ENCODE measurements at places on chromosomes 5 and 9. TPM values are rescaled to one million over a fixed set of nuclear protein-coding genes. Genes with fewer than 3 reads are reported as not detected.

GRCh38 chr5:174732036-174733020 lies 7.9 kb downstream of the MSX2 start:
- DNase-seq: no peak

C8G gene
- total RNA-seq: not detected

SPAG8 gene
- total RNA-seq: 0.72 TPM

PCDHB4 gene
- not detected for total RNA-seq

DNA sequence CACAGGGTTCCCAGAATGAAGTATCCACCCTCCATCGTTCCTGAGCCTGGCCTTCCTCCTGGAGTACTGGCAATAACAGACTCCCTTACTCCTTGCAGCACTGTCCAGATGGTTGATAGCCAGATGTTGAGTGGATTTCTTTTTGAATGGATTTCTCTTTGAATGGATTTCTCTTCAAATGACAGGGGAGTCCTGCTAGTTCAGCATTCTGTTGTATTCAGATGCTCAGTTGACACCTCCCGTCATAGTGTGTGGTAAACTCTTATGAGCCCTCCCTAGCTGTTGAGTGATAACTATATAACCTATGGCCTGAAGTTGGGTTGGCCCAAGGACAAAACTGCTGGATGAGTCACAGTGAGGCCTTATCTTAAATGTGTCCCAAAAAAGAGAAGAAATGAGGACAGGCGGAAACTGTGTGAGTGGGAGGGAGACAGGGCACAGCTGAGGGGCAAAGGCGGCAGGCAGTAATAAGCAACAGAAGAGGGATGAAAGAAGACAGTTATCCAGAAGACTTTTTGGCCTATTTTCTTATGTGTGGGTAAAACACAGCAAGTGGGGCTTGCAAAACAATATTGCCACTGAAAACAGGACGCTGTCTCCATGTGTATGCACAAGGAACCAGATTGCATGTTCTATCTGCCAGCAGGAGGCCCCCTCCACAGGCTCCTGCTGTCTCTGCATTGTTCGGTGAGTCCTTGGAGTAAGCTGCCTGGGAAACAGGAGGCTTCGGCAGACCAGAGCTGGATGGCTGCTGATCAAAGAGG lies 209.5 kb upstream of the S1PR3 start:
- DNase-seq: peak; percentile 74

GRCh38 chr9:136899196-136899595 lies 12.9 kb downstream of the TRAF2 start:
- no peak for DNase-seq

DNA sequence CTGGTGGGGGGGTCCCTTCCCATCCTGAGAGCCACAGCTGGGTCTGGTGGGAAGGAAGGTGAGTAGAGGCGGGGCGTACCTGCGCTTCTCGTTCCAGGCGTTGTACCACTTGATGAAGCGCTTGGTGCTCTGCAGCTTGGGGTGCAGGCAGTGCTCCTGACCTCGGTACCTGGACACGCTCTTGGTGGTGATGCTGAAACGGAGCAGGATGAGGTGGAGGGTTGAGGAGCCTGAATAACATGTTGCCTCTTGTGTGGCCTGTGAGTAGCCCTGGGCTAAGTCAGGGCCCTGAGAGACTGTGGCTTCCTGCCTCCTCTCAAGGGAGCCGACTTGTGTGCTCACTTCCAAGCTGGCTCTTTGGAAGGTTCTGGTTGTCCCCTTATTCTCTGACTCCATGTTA lies 4.3 kb downstream of the CXCL14 start:
- DNase-seq: no peak

GRCh38 chr5:178111925-178112324 lies 1.4 kb upstream of the N4BP3 start:
- peak; percentile 25 for DNase-seq

GRCh38 chr9:33297432-33297831 lies 7.1 kb downstream of the NFX1 start:
- DNase-seq: no peak

GRCh38 chr9:82140471-82140870 lies 151.9 kb downstream of the SPATA31D1 start:
- DNase-seq: no peak

TAF11L2 gene
- not detected for total RNA-seq

DNA sequence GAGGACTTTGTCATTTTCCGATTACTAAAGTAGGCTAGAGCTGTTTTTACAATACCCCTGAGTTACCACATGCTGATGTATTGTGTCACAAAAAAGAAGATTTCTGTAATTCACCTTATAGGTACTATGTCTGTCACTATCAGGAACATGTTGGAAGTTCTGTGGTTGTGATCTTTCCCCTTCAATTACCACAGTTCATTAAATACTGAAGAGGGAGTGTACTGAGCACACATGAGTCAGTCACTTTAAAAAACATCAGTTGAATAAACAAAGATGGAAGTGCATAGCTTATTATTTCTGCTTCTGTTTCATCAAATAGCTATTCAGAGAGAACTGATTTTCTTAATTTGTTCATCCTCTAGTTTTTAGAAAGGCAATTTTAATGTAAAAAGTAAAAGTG lies 31.7 kb downstream of the AP3S1 start:
- DNase-seq: peak; percentile 76

DNA sequence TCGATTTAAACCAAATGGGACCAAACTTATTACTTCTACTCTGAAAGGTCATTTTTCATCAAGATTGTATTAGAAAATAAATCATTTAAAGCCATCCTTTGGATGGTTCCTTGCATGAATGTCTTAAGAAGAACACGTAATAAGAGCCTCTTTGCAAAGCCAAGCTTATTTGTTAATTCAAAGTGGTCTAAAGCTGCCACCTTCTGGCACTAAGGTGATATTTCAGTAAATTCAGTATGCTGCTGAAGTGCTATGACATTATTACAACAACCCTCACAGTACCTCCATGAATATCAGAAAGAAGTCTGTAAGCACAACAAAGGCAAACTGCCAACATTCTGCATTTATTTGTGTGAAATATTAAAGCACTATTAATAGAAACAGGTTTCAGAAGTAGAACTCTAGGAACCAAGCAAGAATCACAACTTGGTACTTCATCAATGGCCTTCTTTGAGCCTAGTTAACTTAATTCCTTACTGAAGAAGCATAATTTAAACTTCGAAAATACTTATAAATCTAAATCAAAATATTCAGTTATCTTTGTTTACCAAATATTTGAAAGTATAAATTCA lies 53.1 kb upstream of the TYRP1 start:
- DNase-seq: peak; percentile 43

ITK gene
- total RNA-seq: not detected

DNA sequence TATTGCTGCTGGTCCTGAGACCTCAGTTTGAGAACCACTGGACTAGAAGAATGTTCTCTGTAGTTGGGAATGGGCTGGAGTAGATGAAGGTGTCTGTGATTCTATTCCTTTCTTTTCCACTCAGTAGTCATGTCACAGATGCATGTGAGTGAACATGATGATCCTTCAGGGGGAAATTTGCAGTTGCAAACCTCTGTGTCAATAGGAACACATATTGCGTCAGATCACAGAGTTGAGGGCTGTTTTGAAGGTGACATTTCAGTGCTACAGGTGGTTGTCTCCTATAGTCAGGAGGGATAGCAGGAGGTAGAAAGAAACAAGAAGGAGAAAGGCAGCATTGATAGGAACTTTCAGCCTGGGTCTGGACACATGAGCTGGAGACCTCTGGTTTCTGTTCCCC lies 239.3 kb downstream of the ARHGEF28 start:
- no peak for DNase-seq

- peak; percentile 8 for DNase-seq
Observed at GRCh38 chr5:53381-54174, 38.4 kb upstream of the PLEKHG4B start.

TAF1L gene
- not detected for total RNA-seq

GRCh38 chr9:9920425-9921060 lies 692.3 kb downstream of the PTPRD start:
- no peak for DNase-seq

DNA sequence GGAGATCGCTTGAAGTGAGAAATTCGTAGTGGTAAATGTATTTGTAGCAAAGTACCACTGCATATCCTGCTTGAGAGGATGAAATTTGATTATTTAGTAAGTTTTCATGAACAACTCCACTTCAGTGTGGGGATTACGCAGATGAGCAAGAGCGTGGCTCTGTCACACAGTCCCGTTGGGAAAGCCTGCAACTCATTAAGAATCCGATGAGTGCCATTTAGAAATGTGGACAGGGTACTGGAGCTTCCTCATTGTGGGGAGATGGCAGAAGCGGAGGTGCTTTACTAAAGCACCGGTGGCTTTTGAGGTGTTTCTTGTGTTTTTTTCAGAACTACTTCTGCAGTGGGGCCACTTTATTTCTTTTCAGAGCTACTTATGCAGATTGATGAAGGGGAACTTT lies 1.4 kb downstream of the TJP2 start:
- no peak for DNase-seq

GRCh38 chr9:3960661-3961144 lies 339.2 kb downstream of the GLIS3 start:
- peak; percentile 75 for DNase-seq

DNA sequence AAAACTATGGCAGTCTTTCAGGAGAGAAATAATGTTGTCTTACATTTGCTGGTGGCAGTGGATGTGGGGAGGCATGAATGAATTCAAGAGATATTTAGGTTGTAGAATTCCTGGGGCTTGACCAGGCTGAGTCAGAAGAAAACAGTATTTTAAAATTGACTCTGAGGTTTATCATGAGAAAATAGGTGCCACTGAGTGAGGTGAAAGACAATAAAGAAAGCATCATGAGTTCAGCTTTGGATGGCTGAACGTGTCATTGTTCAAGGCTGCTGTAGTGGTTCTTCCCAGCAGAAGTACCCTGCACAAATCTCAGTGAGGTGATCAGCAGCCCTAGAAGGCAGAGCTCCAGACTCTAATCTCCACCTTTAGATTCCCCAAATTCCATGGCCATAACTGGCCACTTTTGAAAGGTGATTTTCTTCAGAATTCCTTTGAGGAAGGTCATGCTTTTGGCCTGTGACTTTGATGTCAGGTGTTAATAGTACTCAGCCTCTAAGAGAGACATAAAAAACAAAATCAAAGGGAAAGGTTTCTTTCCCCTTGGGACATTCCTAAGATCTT lies 395.4 kb downstream of the NTRK2 start:
- no peak for DNase-seq

PTPN3 gene
- 0.72 TPM for total RNA-seq

GRCh38 chr9:96139592-96140295 lies 162.2 kb downstream of the HSD17B3 start:
- peak; percentile 95 for DNase-seq

BHMT2 gene
- 0.56 TPM for total RNA-seq

DNA sequence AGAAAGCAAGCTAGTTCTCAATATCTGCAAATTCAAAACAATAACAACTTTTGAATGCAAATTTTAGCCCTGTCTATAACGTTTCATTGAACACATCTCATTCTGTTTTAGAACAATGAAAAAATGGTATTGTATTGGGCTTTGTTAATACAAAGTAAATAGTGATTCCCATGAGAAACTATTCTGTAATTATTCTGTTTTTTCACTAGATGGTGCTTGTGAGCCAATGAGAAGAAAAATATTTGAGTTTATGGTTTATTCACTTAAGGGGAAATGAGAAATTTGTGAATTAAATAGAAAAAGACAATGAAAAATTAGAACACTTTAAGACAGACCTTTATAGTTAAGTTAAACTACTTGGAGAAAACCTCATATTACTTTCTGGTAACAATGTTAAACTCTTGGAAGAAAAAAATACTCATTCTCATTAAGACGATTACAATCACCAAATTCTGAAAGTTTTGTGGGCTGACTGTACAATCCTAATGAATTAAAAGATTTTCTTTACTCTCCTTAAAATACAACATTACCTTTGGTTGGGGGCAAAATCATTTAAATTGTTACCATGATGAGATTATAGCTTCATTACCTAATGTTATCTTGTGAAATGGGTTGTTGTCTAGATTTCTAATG lies 127.0 kb downstream of the NNT start:
- peak; percentile 51 for DNase-seq

DNA sequence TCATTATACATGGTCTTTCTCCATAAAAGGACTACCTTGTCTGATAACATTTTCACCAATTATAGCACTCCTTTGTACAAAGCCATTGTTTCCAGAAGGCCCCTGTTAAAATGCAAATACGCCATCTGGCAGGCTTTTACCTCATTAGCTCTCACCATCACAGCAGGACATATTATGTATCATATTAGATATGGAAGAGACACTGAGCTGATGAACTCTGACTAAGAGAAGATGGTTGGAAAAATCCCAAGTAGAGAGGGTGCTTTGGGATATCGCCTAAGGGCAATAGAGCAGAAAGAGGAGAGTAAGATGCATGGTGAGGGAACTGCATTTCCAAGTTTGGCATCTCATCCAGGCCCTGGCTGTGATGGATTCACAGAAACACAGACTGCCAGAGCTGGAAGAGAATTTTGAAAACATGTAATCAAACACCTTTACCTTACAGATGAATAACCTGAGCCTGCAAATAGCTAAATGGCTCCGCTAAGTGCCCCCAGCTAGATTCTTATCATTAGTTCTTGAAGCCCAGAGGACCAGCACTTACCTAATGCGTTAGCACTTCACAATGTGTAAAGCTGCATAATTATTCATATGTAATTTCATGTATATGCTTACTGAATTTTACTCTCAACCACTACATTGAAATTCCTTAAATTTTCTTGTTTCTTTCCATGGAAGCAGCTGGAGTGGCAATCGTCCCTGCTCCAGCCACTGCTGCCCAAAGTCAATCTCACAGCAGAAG lies 393.6 kb upstream of the IZUMO3 start:
- no peak for DNase-seq

PNPLA7 gene
- total RNA-seq: under 0.01 TPM

CNTNAP3B gene
- 2.2 TPM for total RNA-seq

- no peak for DNase-seq
Observed at GRCh38 chr9:110329639-110330230, 7.9 kb downstream of the TXNDC8 start.

All from IMR-90 (cell line).